SK-N-DZ (cell line): ENCODE measurements at places on chromosomes 1 and 21.

DNA sequence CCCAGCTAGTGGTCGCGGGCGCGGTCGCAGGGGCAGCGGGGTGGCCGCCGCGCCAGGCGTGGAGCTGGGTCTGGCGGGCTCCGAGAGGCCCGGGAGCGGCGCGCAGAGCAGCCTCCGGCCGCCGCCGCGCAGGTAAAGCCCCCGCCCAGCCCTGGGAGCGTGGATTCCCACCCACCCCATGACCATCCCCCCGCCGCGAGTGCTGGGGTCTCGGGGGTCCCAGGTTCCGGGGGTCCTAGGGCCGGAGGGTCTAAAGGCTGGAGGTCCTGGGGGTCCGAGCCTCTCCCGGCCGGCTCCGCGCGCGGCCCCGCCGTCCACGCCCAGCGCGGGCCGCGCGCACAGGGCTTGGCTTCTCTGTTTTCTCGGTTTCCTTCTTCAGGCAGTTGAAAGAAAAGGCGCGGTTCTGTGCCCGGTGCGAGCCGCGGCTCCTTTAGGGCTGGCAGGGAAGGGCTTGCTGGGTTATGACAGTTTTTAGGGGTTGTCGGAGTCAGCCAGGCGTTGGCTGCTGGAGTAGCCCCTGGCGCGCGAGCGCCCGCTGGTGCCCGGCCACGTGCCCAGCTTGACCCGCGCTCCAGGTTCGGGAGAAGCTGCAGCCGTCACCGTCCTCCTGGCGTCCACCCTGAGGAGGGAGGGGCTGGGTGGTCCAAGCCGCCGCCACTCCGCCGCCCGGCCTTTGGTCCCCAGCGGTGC is 359 bp downstream of the LRRC3 start:
- DNase-seq: no peak

DNA sequence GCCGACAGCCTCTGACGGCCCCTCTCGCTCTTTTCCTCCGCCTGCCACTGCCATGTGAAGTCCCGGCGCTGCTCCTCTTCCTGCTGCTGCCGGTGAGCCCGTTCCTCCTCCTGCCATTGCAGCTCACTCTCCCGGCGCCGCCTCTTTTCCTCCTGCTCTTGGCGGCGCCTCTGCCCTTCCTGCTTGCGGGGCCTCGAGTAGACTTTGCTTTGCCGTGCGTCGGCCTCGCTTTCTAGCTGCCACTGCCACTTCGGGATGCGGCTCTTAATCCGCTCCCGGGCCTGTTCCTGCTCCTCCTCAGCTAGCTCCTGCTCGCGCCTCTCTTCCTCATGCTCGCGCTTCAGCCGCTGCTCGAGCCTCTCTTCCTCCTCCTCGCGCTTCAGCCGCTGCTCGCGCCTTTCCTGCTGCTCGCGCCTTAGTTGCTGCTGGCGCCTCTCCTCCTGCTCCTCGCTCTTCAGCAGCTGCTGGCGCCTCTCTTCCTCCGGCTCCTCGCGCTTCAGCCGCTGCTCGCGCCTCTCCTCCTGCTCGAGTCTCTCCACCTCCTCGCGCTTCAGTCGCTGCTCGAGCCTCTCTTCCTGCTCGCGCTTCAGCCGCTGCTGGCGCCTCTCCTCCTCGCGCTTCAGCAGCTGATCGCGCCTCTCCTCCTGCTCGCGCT is 4.3 kb downstream of the TCHH start:
- DNase-seq: peak; percentile 62

DNA sequence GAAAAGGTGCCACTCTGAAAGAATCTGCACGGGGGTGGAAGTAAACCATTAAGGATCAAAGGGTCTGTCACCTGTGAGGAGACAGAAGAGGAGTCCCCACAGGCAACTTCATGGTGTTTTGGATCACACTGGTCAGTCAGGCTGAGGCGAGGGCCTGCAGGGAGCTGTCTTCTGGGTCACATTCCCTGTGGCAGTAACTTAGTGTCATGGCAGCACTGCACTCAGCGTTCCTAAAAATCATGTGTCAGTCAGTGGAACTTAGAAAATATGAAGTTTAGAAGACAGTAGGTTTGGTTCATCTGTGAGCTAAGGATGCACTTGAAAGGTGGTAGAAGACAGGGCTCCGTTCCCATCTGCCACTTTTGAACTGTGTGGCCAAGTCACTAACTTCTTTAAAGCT is 43.5 kb upstream of the CD101 start:
- no peak for DNase-seq

- no peak for DNase-seq
Observed at GRCh38 chr1:24319962-24320361, 805 bp downstream of the GRHL3 start.

DNA sequence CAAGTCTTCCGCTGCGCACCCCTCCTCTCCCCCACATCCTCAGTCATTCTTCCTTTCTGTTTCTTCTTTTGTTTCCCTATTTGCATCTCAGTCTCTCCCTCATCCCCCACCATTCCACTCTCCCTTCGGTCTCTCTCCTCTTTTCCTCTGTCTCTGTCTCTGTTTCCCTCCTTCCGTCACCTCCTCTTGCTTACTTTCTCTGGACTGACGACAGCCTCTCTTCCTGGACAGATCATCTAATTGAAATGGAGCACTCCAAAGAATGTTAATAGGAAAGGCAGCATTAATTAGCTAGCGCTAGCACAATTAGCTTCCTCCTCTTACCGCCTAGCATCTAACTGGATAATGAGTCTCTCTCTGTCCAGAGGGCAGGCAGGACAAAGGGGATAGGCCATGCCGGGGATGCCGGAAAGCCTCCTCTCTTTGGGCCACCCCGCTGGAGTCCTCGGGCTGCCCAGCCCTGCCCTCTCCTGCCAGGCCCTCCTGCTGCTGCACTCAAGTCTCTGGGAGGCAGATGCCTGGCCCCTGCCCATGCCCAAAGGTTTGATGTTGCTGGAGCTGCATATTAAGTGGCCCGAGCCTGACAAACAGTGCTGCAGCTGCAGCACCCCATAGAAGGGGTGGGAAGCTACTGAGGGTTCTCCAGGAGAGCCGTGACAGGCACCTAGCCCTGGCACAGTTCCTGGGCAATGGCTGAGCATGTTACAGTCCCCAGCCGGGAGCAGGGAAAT is 20.8 kb downstream of the DISP3 start:
- no peak for DNase-seq

DNA sequence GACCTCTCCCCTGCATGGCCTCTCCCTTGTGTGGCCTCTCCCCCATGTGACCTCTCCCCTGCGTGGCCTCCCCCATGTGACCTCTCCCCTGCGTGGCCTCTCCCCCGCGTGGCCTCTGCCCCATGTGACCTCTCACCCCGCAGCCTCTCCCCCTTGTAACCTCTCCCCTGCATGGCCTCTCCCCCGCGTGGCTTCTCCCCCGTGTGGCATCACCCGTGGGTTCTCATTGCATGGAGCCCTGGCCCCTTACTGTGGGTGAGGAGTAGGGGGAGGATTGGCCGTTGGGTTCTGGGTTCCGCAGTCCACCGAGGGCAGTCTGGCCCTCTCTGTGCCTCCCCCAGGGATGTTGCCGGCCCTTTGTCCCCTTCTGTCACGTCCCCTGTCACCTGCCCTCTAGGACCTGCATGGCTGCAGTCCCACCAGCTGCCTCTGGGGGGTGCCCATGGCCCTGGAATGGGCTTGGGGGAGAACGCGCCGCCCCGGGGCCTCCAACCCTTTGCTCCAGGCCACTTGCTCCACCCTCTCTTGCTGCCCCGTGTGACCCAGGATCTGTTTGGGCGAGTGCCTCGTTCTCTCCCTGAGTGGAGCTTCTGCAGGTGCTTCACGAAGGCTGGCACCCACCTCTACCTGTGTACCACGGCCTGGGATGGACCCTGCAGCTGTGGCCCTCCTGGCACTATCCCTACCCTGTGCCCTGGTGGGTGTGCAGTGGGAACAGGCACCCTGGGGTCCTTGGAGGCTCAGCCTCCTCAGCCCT is 21.3 kb downstream of the RRP1 start:
- DNase-seq: peak; percentile 81

- DNase-seq: no peak
Observed at GRCh38 chr21:46416551-46416950, 42.1 kb upstream of the DIP2A start.

DNA sequence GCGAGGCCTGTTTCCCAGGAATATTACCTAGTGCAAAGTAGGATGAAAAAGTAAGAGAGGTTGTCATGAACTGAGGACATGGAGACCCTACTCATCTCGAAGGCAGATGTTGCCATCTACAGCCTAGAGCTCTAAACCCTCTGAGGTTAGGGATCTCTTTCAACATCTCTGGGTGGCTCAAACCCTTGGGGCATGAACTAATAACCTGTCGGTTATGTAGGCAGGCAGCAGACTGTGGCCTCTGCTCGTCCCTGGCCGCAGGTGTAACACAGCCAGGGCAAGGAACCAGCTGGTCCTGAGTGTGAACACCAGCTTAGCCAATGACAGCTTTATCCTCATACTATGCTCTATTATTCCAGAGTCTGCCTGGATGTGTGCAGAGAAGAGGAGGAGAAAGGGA is 13.2 kb downstream of the CAPZB start:
- DNase-seq: no peak

DNA sequence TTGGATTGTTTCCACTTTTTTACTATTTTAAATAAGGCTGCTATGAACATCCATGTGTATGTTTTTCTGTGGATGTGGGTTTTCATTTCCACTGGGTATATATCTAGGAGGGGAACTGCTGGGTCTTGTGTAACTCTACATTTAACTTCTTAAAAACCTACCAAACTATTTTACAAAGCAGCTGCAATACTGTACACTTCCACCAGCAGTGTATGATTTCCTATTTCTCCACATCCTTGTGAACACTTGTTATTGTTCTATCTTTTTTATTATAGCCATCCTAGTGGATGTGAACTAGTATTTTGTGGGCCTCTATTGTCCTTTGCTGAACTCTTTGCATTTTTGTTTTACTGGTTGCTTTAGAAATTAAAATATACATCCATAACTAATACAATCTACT is 33.4 kb downstream of the DIPK1A start:
- DNase-seq: no peak

- DNase-seq: no peak
Observed at GRCh38 chr1:3197781-3198316, 128.8 kb downstream of the PRDM16 start.

DNA sequence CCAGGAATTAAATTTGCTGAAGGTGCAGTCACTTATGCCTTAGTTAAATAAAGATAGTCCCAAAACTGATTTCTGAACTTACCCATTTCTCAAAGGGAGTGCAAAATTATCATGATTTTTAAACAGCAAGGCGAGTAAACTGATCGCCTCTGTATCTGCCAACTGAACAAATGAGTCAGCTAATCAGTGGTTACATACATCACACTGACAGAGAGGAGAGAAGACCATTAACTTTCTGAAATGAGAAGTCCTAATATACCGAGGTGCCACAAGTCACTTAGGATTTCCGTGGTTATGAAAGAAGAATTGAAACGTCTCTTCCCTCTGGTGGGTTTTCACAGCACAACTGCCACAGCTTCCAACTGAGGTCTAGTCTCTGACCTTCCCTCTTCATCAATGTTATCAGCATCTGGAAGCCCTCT is 400.7 kb downstream of the SMYD3 start:
- DNase-seq: no peak

GRCh38 chr1:228180271-228180958 is 14.8 kb downstream of the IBA57 start:
- DNase-seq: no peak

GRCh38 chr1:245685111-245685810 is 530.5 kb downstream of the KIF26B start:
- DNase-seq: no peak

GRCh38 chr1:235806123-235806522 is 60.6 kb downstream of the LYST start:
- no peak for DNase-seq

- DNase-seq: no peak
Observed at GRCh38 chr1:58735586-58735985, 35.7 kb upstream of the MYSM1 start.

- no peak for DNase-seq
Observed at GRCh38 chr1:83527987-83528386, 470.9 kb downstream of the TTLL7 start.

DNA sequence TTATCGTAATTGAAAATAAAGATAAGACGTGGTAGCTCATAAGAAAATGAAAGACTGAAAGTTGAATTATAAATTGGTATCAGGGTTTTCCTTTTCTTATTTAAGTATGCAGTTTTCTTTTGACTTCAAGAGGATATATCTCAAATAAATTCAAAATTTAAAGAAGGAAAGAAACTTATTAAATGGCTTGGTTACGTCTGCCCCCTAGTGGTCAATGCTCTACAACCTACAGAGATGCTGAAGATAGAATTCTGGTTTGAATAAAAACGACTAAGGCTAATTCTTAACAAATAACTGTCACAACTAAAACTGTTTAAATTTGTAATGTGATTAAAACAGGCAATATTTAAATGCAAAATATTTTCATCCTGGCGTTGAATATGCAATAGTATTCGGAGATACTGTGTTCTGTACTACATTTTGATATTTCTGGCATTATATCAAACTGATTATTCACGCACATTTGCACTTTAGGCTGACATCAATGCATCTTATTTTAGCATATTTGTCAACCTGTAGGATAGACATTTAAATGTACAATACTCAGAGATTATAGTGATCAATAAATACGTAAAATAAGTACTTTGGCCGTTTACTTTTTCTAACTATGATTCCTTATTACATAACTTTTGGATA is 26.8 kb downstream of the IFI44 start:
- DNase-seq: peak; percentile 57
